ENCODE measurements at places on chromosomes 7 and 10.
A peak's percentile ranks its signal among the peaks of the same experiment; 100 is the strongest.

DNA sequence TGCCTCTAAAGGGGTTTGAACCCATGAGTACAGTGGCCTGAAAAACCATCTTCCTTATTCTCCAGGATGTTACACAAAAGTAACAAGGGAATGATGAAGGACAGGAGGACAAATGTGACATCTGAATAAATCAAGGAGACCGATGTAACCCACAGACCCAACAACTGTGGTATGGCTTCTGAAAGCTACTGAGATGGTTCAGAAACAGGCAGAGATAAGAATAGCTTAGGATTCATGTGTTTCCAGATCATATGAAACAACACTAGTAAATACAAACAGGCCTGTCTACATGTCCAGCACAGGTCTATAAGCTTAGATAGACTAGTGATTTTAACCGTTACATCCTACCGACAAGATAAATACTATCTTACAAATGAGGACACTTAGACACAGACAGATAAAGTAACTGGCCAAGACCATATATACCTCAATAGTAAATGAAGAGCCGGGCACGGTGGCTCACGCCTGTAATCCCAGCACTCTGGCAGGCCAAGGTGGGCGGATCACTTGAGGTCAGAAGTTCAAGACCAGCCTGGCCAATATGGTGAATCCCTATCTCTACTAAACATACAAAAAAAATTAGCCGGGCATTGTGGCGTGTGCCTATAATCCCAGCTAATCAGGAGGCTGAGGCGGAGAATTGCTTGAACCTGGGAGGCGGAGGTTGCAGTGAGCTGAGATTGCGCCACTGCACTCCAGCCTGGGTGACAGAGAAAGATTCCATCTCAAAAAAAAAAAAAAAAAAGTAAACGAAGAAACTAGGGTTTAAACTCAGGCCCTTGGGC is 88.7 kb downstream of the SORBS1 start:
- no peak for DNase-seq

- peak; percentile 8 for DNase-seq
Observed at GRCh38 chr10:7756360-7756992, 31.3 kb downstream of the KIN start.

- DNase-seq, result no peak
Observed at GRCh38 chr7:37916017-37916672, 472 bp downstream of the SFRP4 start.

DNA sequence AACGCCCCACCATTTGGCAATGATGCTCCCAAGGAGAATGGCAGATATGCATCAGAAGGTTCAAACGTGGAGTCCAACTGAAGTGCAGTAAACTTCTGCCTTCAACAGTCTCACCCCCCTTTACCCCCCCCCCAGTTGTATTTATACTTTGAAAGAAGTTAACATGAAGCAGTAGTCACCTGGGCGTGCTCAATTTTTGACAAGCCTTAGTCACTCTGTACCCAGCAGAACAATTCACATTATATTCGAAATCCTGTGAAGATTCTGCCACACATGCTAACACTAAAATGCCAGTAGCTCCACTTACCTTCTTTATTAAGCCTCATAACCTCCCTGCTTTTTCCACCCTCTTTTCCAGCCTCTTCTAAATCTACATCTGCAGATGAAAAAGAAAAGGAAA is 894 bp downstream of the ATXN7L1 start:
- DNase-seq, result no peak

DNA sequence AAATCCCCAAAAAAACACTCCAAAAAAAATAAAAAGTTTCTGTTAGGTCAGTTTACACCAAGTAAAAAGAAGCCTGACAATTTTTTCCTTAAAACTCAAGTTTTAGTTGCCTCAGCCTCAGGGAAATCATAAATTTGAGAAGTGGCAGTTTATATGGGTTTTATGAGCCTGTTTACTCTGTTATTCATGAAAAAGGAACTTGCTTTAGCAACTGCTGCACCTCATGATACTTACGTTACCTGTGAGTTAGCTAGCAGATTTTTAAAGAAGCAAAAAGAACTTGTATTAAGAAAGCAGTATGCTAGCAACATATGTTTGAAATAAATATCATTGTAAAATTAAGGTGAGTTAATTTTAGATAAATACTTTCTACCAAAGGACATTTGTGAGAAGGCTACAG is 1264.5 kb upstream of the PHF14 start:
- no peak for DNase-seq

DNA sequence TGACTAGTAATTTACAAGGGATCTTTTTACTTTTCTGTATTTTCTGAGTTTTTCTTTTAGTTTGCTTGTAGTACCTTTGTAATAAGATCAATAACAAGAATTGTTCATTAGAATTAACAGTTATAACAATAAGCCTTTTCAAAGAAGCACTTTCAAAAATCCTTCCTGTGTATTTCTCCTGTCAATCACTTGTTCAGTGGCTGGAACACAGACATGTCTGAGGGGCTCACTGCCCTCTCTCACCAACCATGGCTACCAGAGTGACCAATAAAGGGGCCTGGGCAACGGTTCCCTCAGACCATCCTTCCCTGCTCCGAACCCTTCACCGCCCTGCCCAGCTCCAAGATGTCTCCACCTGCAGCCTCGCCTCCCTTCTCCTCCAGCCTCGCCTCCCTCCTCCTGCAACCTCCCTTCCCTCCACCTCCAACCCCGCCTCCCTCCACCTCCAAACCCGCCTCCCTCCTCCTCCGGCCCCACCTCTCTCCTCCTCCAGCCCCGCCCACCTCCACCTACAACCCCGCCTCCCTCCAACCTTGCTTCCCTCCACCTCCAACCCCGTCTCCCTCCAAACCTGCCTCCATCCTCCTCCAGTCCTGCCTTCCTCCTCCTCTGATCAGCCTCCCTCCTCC is 353.4 kb downstream of the TNS3 start:
- no peak for DNase-seq

GRCh38 chr7:139078399-139078798 is 31.1 kb downstream of the ZC3HAV1 start:
- peak; percentile 75 for DNase-seq

GRCh38 chr10:4384245-4384644 is 441.8 kb upstream of the AKR1E2 start:
- peak; percentile 76 for DNase-seq

DNA sequence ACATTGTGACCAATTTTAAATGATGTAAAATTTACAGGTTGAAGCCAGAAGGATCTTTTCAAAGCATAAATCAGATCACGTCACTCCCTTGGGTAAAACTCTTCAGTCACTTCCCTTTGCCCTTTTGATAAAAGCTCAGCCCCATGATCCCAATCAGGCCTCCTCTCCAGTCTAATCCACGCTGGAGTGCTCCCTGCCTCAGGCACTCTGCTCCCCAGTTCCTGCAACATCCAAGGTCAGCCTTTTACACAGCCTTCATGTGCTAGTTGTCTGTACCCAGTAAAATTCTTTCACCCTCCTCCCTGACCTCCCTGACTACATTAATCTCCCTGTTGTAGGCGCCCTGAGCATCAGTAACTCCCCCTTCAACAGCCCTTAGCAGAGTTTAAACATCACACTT is 14.1 kb downstream of the ELMO1 start:
- DNase-seq, result no peak

- DNase-seq, result no peak
Observed at GRCh38 chr7:130384841-130385599, 4.7 kb downstream of the CPA1 start.

DNA sequence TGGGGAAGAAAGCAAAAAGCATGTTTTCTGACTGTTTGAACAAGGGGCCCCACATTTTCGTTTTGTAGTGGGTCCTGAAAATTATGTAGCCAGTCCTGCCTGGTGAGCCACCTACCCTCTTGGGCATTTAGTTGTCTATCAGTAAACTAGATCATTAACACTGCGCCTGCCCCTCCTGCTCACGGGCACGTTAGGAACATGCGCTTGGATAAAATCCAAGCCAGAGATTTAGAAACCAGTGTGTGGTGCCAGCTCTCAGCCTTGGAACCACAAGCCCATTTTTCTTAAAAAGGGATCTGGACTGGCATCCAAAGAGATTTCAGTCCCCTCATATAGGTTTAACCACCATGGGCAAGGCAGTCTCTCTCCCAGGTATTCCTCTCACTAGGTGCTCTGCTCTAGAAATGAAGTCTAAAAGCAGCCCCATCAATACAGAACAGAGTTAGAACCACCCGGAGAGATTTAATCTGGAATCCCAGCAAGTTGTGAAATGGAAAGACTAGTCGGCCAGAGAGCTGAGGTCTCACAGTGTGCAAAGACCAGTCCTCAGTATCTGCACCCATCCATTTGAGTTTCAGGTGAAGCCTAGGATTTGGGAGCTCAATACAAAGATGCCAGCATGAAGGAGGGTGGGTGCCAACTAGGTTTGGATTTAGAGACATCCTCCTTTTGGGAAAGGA is 123.9 kb upstream of the TCF7L2 start:
- DNase-seq, result no peak

DNA sequence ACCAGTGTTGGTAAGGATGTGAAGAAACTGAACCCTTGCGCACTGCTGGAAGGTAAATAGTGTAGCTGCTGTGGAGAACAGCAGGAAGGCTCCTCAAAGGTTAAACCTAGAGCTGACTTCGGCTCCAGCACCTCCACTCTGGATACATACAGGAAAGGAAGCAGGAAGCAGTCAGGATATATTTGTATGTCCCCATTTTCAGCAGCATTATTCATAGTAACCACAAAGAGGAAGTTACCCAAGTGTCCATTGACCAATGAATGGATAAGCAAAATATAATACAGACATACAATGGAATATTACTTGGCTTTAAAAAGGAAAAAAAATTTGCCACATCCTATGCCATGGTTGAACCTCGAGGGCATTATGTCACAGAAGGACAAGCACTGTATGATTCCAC is 15.0 kb downstream of the RET start:
- no peak for DNase-seq

GRCh38 chr7:121336579-121336978 is 7.8 kb downstream of the WNT16 start:
- peak; percentile 31 for DNase-seq

GRCh38 chr7:8433477-8434289 is at the start of gene NXPH1:
TSS of gene NXPH1 (plus strand) at chr7:8433609.
- DNase-seq, result no peak

- no peak for DNase-seq
Observed at GRCh38 chr10:86945361-86946212, 11.8 kb downstream of the MMRN2 start.

GRCh38 chr10:33901166-33901565 is 566.7 kb upstream of the NRP1 start:
- peak; percentile 92 for DNase-seq

GRCh38 chr10:70769121-70769520 is 16.1 kb downstream of the TBATA start:
- DNase-seq, result no peak

- DNase-seq, result no peak
Observed at GRCh38 chr10:31467791-31468535, 148.9 kb downstream of the ZEB1 start.

DNA sequence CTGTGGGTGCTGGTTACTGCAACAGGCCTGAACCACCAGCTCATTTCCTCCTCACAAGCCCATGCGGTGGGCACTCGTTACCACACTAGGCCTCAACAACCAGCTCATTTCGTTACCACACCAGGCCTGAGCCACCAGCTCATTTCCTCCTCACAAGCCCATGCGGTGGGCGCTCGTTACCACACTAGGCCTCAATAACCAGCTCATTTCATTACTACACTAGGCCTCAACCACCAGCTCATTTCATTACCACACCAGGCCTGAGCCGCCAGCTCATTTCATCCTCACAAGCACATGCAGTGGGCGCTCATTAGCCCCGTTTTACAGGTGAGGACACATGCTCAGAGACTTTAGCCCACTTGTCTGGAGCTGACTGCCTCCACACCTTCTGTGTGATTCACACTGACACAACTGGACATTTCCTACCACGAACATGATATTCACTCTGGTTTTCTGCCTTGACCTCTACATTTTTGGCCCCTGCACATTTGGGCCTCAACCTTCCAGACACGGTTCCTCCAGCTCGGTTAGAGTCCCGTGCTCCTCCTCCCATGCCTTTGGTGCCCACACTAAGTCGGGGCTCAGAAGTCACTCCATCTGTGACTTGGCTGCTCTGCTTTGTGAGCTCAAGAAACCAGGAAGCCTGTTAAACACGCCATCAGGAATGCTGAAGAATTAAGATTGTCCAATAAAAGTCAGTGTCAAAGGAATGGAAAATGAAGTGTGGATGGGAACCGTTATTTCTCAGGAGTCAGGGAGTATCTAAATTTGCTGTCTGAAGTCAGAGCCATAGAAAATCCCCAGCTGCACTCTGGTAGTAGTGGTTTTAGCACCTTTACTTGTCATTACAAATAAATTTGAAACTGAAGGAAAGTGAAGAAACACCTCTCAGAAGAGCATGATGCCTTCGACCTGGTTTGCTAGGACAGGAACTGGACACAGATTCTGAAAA is 55.8 kb upstream of the LANCL2 start:
- no peak for DNase-seq

GRCh38 chr7:122588621-122589020 is 110.3 kb downstream of the RNF133 start:
- no peak for DNase-seq

DNA sequence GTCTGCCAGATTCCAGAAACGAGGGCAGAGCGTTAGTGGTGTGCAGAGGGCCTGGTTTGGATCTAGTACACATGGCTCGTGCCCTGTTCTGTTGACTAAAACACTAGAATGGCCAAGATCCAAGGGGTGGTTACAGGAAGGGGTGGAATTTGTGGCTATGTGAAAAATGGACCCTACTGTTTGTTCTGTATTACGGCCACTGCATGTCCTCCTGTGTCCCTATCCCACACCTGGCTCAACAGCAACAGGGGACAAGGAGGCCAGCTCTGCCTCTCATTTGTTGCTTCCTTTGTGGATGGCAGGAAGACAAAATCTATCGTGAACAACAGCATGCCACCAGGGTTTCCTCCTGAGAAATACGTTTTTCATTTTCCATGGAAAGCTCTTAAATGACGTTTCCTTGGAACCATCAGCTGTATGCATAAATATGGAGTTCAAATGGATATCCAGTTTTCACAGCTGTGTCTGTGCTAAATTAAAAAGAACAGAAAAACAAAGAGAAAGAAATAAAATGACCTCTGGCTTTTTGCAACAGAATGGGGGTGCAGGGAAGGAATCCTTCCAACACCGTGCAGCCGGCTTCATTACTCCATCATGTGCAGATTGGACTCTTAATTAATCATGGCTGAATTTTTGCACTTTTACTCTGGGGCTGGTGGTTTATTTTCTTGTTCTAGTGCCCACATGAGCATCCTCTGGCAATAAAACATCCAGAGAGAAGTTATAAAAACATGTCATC is 318.9 kb downstream of the CXCL12 start:
- DNase-seq, result no peak

Data from IMR-90 (cell line).